Stimulated activated CD8-positive, alpha-beta memory T cell treated with anti-CD3 and anti-CD28 coated beads, Interleukin-7, amount 100 ng/mL, for 24 hours (primary cell): ENCODE measurements at places on chromosomes 1 and 21.

- no peak for DNase-seq
Measured at GRCh38 chr21:40379881-40380810, 466.8 kb downstream of the DSCAM start.

DNA sequence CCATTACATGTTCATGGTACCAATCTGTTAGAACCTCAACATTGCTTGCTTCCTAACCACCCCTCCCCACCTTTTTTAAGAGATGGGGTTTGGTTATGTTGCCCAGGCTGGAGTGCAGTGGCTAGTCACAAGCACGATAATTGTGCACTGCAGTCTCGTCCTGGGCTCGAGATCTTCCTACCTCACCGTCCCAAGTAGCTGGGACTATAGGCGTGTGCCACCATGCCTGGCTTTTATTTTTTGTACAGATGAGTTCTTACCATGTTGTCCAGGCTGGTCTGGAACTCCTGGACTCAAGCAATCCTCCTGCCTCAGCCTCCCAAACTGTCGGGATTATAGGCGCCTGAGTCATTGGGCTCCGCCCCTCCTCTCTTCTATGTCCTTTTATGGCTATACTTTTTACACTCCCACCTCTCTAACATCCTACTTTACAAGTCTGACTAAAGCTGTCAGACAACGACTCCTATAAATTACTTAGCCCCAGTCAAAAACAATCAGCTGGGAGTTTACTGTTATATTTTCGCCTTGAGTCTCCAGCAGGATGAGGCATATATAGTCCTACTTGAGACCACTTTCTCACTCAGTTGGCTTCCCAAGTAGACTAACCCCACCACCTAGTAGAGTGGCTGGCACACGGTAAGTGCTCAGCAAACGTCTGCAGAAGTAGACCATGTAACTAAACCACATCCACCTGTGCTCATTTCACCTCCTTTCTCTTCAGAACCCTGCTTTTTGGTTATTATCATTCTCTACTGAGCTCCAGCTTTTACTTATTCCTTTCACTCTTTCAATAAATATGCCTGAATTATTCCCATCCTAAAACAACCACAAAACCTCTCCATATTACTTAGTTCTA, 13.8 kb downstream of the ENSA start:
- DNase-seq: no peak

GRCh38 chr1:113373644-113374043, 16.7 kb upstream of the MAGI3 start:
- no peak for DNase-seq

DNA sequence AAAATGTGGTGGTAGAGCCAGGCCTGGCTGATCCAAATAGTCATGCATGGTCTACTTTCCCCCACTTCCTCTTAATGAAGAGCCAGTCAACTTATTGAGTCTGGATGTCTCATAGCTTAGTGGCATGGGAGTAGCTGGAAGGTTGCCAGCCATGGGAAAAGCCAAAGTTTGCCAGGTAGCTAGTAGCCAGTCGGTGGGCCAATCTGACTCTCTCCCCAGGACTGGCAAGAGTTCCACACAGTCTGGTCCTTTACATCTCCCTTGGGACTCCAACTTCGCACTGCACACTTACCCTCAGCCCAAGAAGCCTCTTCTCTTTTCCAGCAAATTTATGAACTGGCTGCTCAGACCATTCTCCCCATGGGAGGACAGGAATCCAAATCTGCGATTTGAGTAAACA, 8.3 kb downstream of the WARS2 start:
- no peak for DNase-seq

- DNase-seq: no peak
Measured at GRCh38 chr1:186202271-186202764, 172.7 kb downstream of the TPR start.

- DNase-seq: no peak
Measured at GRCh38 chr1:109905491-109905890, 5.2 kb upstream of the CSF1 start.

GRCh38 chr1:2258996-2259395, 30.9 kb downstream of the SKI start:
- peak; percentile 23 for DNase-seq

GRCh38 chr1:238913210-238913609, 473.2 kb upstream of the CHRM3 start:
- DNase-seq: no peak

DNA sequence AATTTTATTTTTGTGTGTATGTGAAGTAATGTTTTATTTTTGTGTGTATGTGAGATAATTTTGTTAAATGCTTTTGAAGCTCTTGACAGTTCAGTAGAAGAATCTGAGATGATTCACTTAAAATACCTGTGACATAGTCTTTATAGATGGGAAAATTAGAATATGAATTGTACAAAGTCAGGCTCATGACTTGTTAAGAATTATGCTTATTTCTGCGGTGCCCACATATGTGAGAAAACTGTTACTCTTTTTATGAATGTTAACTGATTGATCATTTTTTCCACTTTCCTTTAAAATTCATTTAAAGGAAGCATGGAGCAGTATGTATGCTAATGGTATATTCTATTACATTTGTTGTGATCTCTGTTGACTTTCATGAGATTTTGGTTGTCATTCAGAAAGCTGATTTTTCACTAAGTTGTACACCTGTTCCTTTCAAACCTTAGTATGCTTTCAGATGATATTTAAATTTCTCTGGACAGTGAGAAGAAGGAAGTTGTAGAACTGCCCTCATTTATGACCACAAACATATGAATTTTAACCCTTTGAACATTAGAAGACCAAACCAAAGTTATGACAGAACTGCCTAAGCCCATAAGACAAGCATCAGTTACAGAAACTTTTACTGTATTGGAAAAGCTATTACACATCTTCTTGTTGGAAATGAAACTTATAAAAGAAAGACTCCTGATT, 110.1 kb downstream of the POU2F1 start:
- DNase-seq: no peak

- no peak for DNase-seq
Measured at GRCh38 chr1:222927031-222927430, 112.2 kb downstream of the DISP1 start.

DNA sequence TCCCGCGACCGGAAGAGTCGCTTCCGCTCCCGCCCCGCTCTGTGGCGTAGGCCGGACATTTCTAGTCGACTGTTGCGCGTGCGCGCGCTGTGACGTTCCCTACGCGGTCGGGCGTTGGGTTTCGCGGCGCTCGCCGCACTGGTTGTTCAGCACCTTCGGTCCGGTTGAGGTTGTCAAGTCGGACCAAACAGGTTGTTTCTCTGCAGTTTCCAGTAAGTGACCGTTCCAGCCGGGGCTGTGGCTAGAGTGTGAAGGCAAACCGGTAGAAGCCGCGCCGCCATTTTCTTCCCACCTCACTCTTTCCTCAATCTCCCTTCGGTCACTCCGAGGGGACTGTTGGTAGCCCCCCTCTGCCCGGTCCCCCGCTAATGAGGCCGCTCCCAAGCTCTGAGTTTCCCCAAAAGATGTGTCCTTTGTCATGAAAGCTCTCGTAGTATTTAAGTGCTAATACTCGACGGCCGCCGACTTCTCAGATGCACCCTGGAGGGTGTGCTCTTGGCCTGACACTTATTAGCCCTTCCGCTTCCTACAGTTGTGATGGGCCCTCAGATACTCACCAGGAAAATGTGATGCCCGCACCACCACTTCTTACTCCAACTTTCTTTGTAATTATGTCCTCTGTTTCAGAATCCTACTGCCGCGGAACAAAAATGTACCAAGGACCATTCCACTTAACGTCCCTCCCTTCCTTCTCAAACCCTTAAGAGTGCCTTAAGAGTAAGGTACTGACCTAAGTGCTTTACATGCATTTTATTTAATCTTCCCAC, 56.3 kb downstream of the TRAF5 start:
- peak; percentile 71 for DNase-seq
